ENCODE measurements at places on chromosomes 7 and 10. TPM values are rescaled to one million over a fixed set of nuclear protein-coding genes. Genes with fewer than 3 reads are reported as not detected.

GRCh38 chr7:91876391-91877133, 3.9 kb downstream of the MTERF1 start:
- DNase-seq, result no peak

DNA sequence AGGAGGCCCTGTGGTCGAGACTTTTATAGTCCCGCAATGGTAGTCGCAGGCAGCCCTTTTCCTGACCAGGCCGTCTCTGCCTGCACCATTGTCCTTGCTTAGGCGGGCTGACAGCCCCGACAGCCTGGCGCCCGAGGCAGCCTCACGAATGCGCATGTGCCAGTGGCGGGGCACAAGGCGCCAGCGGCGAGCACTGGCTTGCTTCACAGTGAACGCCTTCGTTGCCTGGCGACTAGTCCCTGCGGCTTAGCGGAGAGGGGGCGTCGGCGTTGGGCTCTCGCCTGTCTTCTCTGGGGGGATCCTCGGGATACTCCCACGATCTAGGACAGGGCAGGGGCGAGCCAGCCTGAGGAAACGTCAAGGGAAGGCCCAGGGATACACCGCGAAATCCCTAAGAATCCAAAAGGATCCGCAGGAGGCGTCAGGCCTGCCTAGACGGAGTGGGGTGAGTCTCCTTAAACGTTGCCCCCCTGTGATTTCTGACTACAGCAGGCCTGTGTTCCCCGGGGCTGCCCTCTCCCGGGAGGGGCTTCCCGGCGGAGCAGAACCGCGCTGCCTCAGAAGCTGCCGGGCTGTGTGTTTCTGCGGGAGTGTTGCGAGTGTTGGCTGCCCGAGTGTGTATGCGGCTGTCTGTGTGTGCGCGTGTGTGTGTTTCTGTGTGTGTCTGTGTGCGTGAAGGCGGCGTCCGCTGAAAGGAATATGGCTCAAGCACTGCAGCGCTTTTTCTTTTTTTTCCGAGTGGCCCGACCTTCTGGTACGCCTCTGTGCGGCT, 20.5 kb upstream of the ZNF273 start:
- DNase-seq, result peak; percentile 83

- no peak for DNase-seq
These were observed 340.4 kb downstream of the OTUD1 start for GRCh38 chr10:23779301-23779700.

Gene PLA2G12B
- total RNA-seq, result not detected

Gene SPDYE11
- total RNA-seq, result not detected

Gene IFIT1B
- not detected for total RNA-seq

GRCh38 chr10:85043207-85043606, 714.8 kb downstream of the CCSER2 start:
- DNase-seq, result no peak

All from GM23338 (cell line).